GM13976 (cell line): ENCODE measurements at places on chromosomes 6 and 20.

GRCh38 chr6:142530566-142530965 lies 228.8 kb downstream of the ADGRG6 start:
- DNase-seq, result no peak

- DNase-seq, result no peak
Measured at GRCh38 chr6:80158478-80158989, 52.1 kb downstream of the BCKDHB start.

GRCh38 chr6:79239536-79240168 lies 5.2 kb upstream of the HMGN3 start:
- peak; percentile 16 for DNase-seq

DNA sequence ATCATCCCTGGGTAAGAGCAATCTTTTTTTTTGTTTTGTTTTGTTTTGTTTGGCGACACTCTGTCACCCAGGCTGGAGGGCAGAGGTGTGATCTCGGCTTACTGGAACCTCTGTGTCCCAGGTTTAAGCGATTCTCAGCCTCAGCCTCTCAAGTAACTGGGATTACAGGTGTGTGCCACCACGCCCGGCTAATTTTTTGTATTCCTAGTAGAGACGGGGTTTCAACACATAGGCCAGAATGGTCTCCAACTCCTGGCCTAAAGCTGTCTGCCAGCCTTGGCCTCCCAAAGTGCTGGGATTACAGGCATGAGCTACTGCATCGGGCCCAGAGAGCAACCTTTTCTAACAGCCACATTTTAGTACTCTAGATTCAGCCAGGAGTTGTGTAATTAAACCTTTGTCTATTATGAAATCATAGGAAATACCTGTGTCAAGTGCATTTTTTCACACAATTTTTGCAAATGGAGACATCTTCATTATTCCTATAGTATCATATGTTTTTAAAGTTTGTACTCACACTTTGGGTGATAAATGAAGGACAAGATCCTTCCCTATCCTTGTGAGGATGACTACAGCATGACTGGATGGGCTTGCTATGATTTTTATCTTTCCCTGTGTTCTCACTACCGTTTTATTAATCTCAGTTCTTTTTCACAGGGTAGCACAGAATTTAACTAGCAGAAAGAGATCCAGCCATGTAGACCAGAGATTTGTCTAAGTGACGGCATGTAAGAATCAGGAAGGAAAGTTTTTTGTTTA lies 82.6 kb downstream of the OR2B2 start:
- DNase-seq, result no peak

DNA sequence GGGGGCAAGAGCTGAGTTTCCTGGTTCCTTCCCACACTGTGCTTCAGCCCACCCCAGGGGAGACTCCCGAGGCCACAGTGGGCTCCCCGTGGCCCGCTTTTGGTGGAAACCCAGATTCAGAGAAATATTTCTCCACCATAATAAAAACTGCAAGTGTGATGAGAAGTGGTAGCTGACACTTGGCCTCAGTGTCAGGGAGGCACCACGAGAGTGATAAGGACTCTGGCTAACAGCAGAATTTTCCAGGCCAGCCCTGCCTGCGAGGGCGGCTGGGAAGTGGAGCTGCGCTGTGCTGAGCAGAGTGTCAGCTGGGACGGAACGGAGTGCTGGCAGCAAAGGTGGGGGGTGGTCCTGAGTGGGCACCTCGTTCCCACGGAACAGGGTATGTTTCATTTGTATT lies 22.5 kb downstream of the SPATA2 start:
- DNase-seq, result no peak

DNA sequence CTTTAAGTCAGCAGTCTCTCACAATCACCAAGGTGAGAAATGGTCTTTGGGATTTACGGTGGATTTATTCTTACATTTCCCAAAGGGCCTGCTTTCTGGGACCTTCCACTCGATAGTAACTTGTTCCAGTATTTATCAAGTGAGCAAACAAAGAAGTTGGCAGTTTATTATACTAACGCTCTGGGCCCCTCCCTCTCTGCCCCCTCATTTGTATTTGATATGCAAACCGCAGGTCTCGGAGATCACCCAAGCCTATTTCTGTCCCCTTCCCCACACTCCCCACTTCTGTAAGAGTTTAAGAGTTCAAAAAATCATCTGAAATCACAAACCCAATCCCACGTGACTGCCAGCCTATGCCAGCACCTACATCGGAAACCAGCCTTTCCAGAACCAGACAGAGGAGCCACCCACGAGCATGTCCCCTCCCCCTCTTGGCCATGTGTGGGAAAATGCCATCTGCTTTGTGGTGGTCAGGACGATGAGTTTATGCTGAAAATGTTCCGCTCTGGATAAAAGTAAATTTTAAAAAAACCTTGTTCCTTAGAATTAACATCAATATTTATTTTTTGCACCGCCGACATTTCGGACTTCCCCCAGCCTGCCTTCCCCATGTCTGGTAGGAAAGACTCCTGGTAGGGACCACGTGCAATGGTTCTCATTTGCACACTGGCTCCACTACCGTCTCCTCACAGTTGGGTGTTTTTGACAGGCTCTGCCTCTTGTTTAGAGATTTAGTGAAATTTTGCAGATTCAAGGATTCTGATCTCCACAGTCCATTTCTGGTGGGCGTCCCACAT lies 281.0 kb downstream of the TFAP2C start:
- no peak for DNase-seq

- DNase-seq, result no peak
Measured at GRCh38 chr6:14863902-14864850, 381.7 kb upstream of the JARID2 start.

DNA sequence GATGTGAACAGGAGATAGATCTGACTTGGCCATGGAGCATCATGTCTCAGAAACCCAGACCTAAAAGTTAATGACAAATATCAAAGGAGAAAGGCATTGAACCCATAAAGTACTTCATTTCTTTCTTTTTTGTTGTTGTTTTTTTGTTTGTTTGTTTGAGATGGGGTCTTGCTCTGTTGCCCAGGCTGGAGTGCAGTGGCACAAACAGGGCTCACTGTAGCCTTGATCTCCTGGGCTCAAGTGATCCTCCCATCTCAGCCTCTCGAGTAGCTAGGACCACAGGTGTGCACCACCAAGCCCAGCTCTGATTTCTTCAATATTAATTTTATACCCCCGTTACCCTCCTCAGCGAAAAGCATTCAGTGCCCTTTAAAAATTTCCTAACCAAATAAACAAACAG lies 45.8 kb downstream of the KIF16B start:
- no peak for DNase-seq

DNA sequence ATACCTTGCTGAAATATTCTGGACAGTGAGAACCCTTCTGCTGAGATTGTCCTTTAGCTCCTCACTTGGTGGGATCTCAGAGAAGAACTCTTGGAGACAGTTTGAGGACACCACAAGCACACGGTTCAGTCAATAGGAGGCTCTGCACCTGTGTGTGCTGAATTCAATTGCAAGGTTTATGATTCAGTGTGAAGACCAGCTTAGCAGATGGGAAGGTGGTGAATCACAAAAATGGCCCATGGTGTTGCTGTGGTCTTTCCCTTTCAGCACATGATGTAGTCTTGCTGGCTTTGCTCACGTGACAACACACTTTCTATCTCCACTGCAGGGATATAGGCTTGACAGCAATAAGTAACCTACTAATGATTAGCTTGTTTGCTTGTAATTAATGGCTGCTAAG lies 270.3 kb downstream of the SLC24A3 start:
- DNase-seq, result no peak

DNA sequence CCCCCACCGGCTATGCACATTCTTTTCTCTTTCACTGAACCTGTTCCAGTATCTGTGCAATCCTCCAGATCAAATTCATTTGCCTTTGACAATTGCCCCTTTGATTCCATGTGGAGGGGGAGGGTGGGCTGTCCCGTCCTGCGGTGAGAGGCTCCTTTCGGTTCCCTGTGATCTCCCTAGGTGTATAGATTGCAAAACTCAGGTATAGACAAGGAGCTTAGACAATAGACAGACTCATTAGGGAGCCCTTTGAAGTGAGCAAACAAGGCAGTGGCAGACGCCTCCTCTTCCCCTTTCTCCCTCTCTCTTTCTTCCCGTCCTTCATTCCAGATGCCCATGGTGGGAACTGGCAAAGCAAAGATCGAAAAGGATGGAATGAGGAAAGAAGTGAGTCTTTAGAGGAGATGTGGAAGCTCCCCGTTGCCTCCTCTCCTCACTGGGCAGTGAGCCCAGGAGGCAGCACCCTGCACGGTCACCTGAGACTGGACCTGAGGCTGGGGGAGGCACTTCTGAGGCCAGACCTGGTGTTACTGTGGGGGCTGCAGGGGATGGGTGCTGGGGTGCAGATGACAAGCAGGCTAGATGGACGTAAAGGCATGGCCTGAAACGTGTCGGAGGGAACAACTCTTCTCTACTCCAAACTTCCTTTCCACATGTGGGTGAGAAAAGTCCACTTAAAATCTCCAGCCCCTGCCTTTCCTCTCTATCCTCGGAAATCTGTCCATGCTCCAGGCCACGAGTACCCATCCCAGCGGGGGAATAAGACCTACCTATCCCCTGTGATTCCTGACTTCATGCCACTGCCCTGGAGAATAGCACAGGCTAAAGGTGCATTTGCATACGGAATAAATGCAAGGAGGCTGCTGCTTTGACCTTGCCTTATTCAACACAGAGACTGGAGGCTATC lies 256.6 kb upstream of the FOXQ1 start:
- no peak for DNase-seq

GRCh38 chr6:31272436-31272835 lies 544 bp upstream of the HLA-C start:
- DNase-seq, result no peak

DNA sequence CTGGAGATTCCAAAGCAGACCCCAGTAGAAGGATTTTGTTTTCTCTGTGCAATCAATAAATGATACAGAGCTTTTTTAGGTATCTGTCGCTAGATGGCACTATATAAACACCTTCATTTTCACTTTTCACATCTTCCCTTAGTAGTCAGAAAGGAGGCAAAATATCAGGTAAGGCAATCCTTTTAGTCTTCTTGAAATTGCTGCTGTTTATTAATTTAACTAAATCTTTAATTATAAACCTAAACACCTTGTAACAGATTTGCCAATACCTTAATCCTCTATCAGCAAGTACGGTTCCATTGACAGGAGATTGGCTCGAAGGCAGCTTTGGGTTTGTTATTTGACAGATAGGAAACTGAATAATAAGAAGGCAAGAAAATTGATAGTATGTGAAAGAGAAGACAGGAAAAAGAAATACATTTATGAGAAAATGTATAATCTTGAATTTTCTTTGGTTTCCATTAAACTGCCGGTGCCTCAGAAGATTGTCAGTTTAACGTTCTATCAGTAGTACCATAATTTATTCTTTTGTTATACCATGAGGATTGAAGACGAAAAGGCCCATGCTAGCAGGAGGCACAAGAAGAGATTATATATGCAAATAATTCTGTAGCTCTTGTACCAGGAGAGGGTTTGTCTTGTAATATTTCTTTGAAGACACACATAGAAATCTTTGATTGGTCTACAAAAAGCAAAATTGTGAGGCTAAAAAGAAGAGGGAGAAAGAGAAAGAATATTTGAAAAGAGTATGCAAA lies 23.5 kb upstream of the IBTK start:
- DNase-seq, result peak; percentile 50

GRCh38 chr6:22550971-22551670 lies 18.2 kb upstream of the HDGFL1 start:
- no peak for DNase-seq

DNA sequence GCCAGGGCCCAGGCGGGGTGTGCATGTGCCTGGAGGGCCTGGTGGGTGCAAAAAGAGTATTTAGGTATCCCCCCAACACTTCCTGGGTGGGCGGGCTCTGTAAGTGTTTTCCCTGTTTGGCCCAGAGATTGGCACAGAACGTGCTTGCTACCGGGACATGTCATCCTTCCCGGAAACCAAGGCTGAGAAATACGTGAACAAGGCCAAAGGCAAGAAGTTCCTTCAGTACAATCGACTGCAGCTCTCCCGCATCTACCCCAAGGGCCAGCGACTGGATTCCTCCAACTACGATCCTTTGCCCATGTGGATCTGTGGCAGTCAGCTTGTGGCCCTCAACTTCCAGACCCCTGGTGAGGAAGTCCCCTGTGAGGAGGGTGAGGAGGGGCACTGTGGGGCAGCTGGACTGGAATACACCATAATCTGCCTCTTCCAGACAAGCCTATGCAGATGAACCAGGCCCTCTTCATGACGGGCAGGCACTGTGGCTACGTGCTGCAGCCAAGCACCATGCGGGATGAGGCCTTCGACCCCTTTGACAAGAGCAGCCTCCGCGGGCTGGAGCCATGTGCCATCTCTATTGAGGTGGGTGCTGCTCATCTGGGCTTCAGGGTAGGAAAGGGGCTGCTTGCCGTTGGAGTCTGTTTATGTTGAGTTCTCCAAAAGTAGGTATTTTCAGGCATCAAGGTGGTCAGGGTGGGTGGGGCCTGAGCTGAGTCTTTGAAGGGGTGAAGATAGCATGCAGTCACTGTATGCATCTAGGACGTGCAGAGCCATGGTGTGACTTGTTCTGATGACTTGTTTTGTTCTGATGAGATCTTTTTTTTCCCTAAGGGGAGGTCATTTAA lies 35.2 kb downstream of the PLCG1 start:
- no peak for DNase-seq

DNA sequence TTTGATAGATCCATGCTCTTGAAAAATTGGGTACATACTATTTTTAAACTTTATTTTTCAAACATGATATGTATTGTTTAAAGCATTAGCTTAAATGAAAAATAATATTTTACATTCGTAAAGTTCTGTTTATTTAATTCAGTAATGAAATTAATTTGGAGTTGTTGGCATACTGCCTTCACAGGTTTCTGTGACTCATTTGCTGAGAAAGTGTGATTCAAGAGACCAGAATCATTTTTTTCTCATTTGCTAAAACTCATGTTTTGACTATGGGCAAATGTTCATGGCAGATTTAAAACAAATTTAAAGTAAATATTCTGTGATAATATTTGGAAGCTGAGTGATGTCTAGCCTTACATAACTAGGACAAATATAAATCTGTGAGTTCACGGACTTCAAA lies 230.4 kb downstream of the BCKDHB start:
- no peak for DNase-seq

- no peak for DNase-seq
Measured at GRCh38 chr20:47545499-47545898, 43.8 kb downstream of the NCOA3 start.

- no peak for DNase-seq
Measured at GRCh38 chr20:44219170-44219730, 8.7 kb upstream of the OSER1 start.

DNA sequence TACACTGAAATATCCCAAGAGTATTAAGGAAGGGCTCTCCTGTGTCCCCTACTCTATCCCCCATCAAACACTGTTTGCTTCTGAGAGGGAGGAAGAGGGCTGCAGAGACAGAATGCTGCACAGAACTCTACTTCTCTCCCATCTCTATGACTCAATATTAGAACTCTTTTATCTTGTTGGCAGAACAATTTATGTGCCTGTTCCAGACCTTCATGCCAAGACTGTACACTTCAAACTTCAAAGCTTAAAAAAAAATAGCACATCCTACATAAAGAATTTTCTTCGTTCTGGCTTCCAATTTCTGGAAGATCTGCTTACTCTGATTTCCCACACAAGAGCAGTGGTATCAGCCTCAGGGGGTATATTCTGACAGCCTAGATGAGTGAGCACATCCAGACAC lies 19.6 kb upstream of the GPR63 start:
- no peak for DNase-seq

- peak; percentile 17 for DNase-seq
Measured at GRCh38 chr20:25205277-25206062, 10.0 kb downstream of the ENTPD6 start.

GRCh38 chr6:159616456-159616855 lies 76.6 kb downstream of the SOD2 start:
- no peak for DNase-seq
